ENCODE measurements at places on chromosomes 5 and 9. TPM values are rescaled to one million over a fixed set of nuclear protein-coding genes. Genes with fewer than 3 reads are reported as not detected.

Gene NAIP
- total RNA-seq = 0.78 TPM

Gene PCAT7
- 0.36 TPM for total RNA-seq

Gene SPINK13
- total RNA-seq = not detected

Gene IL9
- total RNA-seq = not detected

Gene GLDC
- total RNA-seq = 2.0 TPM

Gene CMYA5
- total RNA-seq = 0.12 TPM

Gene WASHC1
- 3.0 TPM for total RNA-seq

Gene EIF4E1B
- total RNA-seq = not detected

Gene GRM6
- total RNA-seq = not detected

Gene GRXCR2
- total RNA-seq = not detected

Gene INSL4
- not detected for total RNA-seq

Gene RAPGEF1
- total RNA-seq = 11.5 TPM

DNA sequence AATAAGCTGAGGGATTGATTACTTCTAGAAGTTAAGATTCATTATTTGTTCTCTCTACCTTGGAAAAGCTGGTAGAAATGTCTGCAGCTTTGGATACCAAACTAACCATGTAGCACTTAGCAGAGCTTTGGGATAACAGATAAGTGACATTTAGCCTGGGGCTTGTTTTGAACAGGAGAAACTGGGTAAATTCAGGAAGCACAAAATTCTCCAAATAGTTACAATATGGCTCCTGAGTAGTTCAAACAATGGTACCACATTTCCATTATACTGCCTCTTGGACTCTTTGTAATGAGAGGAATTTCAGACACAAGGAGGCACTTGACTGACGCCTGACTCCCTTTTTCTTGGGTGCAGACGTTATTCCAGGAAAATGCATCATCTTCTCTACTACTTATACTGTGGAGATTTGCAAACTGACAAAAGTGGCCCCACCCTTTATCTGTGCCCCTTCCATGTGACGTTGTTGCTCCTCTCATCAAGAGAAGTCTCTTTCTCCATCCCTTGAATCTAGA is 22.5 kb downstream of the PRUNE2 start:
- DNase-seq = no peak

- DNase-seq = peak; percentile 43
These were observed 30.6 kb downstream of the KDM4C start for GRCh38 chr9:6788162-6789016.

GRCh38 chr5:149636191-149636860 is 55.0 kb downstream of the ARHGEF37 start:
- no peak for DNase-seq

DNA sequence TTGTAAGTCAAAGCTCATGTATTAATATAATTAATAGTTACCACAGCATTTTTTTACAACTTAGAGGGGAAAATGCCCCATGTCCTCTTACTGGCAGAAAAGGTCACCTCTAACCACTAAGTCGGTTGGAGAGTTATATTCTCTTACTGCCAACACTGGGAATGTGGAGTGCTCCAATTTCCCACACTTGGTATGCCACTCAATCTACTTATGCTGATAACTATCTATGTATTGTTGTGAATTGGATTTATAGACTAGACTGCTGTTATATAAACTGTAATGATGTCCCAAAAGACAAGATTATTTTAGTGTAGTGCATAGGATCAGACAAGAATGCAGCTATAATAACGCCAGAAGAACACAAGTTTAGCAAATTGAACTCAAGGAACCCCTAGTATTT is 2385.2 kb upstream of the C9orf72 start:
- DNase-seq = no peak

DNA sequence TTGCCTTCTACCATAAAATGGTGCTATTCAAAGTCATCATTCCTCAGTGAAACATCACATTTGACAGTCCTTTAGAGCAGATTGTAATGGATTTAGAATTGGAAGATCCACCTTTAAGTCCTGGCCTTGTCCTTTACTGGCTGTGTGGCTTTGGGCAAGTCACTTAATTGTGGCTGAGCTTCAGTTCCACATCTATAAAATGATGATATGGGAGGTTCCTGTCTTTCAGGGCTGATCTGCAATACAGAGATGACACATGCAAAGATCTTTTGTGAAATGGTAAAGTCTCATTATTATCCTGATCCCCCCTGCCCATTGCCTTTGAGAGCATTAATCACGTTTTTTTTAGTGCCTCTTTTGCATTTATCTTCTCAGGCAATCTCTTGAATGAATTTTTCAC is 58.2 kb downstream of the ZFAND5 start:
- no peak for DNase-seq

DNA sequence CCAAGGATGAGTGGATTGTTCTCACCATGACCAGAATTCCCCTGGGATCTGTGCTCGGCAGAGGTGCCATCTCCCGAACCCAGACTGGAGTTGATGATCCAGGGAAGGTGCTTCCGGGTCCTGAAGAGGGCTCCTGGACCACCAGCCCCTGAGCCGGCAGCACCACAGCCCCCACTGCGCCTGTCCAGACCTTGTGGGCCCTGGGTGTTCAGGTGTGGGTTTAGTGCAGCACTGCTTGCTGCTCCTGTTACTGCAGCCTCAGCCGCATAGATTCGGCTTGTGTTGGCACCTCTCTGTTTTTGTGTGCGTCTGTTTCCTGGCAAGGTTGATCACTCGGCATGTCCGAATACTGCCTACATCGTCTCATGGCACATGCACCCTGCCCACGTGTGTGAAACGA is 16.3 kb upstream of the NPM1 start:
- no peak for DNase-seq

DNA sequence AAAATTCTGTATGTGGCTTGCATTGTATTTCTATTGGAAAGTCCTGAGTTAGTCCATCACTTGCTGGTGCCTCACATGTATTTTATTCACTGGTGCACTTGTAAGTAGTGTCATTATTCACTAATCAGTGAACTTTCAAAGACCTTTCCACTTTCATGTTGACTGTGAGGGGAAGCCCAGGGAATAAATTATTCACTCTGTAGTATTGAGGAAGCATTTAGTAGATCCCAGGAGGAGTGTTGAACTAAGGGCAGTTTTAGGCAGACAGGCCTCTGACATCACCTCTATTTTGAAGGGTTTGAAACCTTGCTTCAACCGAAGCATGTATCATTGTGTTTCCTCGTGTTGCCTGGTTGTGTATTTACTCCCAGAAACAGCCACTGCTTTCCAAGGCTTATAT is 705.4 kb upstream of the RIOK2 start:
- DNase-seq = no peak

- DNase-seq = no peak
These were observed 2.0 kb upstream of the ARHGEF28 start for GRCh38 chr5:73623901-73624404.

DNA sequence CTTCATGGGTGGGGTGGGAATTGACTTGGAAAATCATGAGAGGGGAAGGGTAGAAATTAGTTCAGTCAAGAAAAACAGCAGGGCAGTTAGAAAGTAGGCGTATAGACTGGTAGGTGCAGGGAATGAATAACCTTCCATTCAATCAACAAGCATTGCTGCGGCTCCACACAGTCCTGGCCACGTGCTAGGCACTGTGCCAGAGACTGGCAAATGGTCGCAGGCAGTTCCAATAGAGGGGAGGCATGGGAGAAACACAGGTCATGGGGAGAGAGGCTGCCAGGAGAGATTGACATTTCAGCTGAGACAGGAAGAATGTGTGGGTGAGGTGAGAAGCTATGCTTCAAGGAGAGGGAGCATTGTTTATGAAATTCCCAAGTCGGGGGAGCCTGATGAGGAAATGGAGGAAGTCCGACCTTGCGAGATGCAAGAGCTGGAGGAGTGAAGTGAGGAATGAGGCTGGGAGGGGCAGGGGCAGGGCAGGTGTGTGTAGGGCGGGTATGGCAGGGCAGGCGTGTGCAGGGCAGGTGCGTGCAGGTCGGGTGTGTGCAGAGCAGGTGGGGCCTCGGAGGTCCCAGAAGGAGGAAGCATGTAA is 54.4 kb upstream of the PPARGC1B start:
- DNase-seq = no peak

- no peak for DNase-seq
These were observed 11.7 kb downstream of the PCAT7 start for GRCh38 chr9:94566550-94566949.

DNA sequence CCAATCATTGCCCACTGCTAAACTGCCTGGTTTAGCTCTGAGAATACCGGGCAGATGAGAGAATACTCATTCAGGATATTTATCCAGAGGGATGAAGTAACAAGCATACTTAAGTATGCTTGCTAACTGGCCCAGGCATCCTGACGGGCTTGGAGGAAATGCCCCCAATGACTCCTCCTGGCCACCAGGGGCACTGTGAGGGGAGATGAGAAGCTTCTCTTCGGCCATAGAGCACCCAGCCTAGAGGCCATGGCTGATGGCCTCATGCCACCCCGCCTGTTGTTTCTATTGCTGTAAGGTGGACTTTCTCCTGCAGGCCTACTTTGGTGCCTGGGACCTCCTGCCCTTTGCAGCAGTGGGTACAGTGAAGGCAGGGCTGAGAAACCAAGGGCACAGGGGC is 134.5 kb upstream of the FSTL4 start:
- DNase-seq = no peak

- DNase-seq = no peak
These were observed 93.2 kb upstream of the RAPGEF1 start for GRCh38 chr9:131833083-131833482.

- DNase-seq = no peak
These were observed 138.7 kb downstream of the DRD1 start for GRCh38 chr5:175305251-175305650.

DNA sequence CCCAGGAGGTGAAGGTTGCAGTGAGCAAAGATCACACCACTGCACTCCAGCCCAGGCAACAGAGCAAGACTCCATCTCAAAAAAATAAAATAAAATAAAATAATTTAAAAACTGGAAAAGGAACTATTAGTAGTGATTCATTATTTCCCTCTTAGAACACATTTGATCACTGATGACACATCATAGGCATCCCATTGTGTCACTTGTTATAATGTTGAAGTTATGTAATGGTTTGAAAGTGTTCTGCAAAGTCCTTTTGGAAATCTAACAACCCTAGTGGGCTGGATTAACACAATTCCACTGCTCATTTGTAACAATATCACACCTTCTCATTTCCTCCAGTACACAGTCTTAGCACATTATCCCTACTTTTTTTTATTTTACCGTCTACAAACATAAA is 81.8 kb upstream of the LMNB1 start:
- no peak for DNase-seq

GRCh38 chr9:127545196-127546124 is 66.6 kb upstream of the STXBP1 start:
- DNase-seq = peak; percentile 88

GRCh38 chr5:55104036-55104772 is 1.8 kb downstream of the GZMA start:
- no peak for DNase-seq

- peak; percentile 37 for DNase-seq
These were observed at the start of gene SLCO4C1 for GRCh38 chr5:102296178-102296817. SLCO4C1 (minus strand) TSS chr5:102296284; CDS start chr5:102296262, 22 bp downstream.

- no peak for DNase-seq
These were observed 330.2 kb downstream of the PIK3R1 start for GRCh38 chr5:68545636-68546295.

DNA sequence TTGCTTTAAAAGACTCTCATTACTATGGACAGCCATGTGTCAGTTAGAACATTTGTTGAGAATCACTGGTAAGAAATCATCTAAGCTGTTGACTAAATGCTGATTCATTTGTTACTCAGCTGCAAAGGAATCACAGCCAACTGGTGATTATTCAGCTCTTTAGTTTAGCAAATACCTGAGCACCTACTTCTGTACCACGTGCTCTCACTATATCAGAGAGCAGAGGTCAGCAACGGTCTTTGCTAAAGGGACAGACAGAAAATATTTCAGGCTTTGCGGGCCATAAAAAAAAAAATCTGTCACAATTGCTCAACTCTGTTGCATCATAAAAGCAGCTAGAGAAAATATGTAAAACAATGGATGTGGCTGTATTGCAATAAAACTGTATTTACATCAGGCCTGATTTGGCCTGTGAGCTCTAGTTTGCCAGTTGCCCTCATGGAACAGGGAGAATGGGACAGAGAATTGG is 377.6 kb downstream of the DNAH5 start:
- DNase-seq = peak; percentile 84

GRCh38 chr5:98296426-98296825 is 477.0 kb upstream of the RGMB start:
- DNase-seq = peak; percentile 44

DNA sequence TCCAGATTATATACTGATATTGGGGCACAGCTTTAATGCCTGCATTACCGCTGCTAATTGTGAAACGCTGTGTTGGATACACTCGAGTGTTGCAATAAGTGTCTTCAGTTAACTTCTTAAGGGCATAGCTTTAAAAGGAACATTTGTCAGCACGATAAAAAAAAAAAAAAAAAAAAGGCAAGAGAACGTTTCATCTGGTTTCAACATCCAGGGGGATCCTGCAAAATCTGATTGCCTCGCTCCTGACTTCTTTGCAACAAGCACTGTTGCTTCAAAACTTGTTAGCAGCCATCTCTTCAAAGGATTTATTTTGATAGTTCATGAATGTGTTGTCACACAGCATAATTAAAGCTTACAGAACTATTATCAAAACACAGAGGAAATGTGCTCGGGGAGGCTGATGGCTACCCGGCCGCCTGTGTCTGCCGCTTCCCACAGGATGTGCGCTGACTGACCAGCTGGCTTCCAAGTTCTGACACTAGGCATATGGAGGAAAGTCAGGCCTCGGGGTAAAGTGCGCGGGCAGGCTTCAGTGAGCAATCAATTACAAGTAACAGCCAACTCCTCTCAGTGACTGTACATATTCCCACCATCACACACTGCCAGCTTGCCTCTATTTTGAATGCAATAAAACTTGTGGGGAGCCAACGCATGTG is 77.7 kb downstream of the EBF1 start:
- peak; percentile 93 for DNase-seq

- DNase-seq = no peak
These were observed 30.5 kb downstream of the ZNF366 start for GRCh38 chr5:72476721-72477120.

All from RPMI7951 (cell line).